Spinal cord (tissue), 10 donors: ENCODE measurements at places on chromosomes 7 and 10. TPM values are rescaled to one million over a fixed set of nuclear protein-coding genes. Genes with fewer than 3 reads are reported as not detected.
A peak's percentile ranks its signal among the peaks of the same experiment; 100 is the strongest.

GRCh38 chr10:124642088-124642710 is 102.0 kb downstream of the FAM53B start:
- DNase-seq: no peak

DNA sequence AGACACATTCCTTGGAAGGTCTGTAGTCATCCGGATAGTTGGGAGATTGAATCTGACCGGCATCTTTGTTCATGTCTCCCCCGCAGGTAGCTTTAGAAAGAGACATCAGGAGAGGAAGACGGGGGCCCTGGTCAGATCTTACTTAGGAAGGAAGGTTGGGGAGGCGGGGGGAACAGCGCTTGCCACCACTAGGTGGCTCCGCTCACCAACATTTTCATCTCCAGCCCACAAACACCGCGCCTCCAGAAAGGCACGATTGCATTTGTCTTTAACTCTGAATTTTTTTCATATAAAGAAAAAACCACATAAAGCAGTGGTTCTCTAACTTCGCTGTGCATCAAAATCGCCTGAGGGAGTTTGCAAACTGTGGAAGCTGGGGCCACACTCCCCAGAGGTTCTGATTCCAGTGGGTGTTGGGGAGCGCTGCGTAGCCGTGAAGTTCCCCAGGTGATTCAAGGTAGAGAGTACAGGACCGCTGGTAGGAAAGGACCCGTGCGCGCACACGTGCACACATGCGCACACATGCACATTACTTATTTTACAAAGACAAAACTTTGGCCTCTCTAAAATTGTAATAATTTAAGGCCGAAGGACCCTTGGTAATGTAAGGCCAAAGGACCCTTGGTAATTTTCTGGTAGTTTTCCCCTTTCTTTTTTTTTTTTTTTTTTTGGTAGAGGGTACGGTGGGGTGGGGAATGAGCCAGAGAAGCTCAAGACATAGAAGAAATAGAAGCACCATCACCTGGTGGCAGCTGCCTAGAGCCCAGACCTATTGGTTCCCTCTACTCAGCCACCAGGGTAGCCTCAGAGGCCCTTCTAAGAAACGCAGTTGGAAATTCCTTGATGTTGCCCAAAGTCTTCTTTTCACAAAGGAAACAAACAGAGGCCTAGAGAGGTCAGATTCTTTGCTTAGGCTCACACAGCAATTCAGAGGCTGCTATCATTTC is 37.4 kb upstream of the OPALIN start:
- DNase-seq: peak; percentile 63

GRCh38 chr7:39557222-39557621 is 9.0 kb upstream of the YAE1 start:
- no peak for DNase-seq

DNA sequence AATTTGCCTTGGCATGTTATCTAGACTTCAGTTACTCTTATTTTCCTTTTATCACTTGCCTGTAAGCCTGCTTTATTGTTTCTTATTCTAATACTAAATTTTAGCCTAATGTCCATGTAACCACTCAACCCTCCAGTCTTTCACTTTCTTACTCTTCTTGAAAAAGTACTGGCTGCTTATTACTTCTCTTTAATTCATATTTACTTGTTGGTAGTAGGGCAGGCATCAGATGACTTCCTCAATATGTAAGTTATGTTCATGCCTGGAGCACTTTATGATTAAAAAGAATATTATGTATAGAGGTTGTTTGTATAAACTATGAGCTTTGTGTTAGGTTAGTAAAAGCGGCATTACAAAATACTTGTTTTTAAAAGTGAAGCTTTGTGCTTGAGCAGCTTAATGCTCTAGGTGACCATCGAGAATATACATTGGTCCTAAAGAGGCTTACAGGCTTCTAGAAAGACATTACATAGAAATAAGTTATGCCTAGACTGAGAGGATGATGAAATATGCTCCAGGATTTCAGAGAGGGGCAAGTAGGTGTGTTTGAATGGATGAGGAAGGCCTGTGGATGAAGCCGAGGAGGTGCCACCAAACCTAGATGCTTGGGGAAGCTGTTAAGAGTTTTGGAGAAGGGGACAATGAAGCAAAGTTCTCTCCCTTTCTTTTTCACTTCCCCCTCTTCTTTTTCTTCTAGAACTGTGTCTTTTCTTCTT is 207.1 kb upstream of the HDAC9 start:
- DNase-seq: no peak

DNA sequence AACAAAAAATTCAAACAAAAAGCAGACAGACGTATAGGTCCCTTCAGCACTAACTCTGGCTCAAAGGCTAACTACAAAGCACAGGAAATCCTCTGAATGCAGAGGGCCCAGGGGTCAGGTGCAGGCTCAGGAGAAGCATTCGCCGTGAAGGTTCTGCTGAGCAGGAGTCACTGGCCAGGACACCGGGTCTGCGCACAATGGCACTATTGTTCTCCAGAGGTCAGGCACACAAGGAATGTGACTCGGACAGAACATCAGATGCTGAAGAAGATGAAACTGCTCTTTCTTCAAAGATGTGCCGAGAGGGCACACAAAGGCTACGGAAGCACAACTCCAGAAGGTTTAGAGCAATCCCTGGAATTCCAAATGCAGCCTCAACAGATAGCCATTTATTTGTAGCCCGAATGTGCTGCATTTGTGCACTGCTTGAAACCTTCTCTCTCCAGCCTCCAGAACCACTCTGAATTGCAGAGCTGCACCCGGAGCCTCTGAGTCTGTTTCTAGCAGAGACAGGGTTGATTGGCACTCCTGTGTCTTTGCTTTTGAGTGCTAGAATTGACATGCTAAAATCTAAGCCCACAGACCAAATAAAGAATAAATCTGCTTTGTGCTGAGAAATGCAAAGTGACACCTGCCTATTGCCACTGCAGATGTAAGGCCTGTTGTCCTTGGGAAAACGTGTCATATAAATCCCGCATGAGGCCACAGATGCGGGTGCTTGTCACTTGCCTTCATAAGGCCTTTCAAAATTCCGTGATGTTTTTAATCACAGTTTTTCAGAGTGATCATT is 85.4 kb upstream of the AFAP1L2 start:
- DNase-seq: peak; percentile 45

GRCh38 chr10:14349081-14349480 is 18.4 kb upstream of the FRMD4A start:
- DNase-seq: peak; percentile 44

- no peak for DNase-seq
Measured at GRCh38 chr7:118330388-118330787, 105.9 kb downstream of the ANKRD7 start.

- DNase-seq: peak; percentile 39
Measured at GRCh38 chr10:89419548-89419947, 5.2 kb downstream of the IFIT5 start.

- DNase-seq: no peak
Measured at GRCh38 chr7:131320603-131321002, 7.1 kb upstream of the MKLN1 start.

The CTAGE4 gene
- total RNA-seq: 0.33 TPM

DNA sequence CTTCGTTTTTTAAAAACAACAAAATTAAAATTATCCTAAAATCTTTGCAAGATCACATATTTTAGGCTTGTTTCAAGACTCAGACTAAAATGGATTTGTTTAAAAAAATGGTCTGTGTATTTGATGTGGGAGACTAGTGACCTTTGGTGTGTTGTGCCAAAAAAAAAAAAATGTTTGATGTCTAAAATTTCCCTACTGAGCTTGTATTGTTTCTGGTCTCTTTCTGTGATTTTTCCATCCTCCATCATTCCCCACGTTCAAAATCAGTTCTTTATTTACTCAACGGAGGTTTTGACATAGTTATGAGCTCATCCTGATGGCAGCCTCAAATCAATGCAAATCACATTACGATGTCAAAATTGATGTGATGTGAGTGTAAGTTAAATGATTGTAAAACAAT is 326.2 kb downstream of the RNLS start:
- no peak for DNase-seq

DNA sequence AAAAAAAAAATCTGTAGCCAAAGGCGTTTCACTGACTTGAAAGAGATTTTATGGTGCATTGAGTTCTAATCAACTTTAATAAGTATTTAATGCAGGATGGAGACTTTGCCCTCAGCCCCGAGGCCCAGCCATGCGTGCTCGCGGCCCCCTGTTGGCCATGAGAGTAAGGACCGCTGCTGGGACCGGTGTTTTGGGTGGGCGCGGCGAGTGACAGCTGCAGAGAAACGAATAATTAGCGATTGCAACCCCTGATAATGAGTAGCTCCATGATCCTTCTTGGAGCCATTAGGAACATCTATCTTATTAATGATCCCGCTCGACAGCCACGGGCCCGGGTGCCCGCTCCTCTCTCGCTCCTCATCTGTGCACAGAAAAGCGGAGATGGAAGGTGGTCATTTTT is 347.4 kb downstream of the RPS24 start:
- no peak for DNase-seq

DNA sequence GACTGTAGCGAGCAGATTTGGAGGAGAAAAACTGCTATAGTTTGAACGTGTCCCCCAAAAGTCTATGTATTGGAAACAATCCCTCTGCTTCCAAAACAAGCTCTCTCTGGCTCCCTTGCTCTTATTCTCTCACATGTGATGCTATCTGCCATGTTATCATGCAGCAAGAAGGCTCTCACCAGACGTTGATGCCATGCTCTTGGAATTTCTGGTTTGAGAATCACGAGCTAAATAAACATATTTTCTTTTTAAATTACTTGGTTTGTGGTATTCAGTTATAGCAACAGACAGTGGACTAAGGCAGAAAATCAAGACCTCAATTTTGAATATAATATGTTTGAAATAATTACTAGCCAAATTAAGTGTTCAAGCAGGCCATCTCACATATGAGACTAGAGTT is 17.5 kb upstream of the GNAT3 start:
- DNase-seq: no peak

The NUTM2E gene
- 0.79 TPM for total RNA-seq
